ENCODE measurements at places on chromosomes 11 and 22. TPM values are rescaled to one million over a fixed set of nuclear protein-coding genes. Genes with fewer than 3 reads are reported as not detected.

Gene ADM2
- 4.4 TPM for total RNA-seq

Gene MRGPRX4
- total RNA-seq: not detected

Gene OR10S1
- total RNA-seq: not detected

DNA sequence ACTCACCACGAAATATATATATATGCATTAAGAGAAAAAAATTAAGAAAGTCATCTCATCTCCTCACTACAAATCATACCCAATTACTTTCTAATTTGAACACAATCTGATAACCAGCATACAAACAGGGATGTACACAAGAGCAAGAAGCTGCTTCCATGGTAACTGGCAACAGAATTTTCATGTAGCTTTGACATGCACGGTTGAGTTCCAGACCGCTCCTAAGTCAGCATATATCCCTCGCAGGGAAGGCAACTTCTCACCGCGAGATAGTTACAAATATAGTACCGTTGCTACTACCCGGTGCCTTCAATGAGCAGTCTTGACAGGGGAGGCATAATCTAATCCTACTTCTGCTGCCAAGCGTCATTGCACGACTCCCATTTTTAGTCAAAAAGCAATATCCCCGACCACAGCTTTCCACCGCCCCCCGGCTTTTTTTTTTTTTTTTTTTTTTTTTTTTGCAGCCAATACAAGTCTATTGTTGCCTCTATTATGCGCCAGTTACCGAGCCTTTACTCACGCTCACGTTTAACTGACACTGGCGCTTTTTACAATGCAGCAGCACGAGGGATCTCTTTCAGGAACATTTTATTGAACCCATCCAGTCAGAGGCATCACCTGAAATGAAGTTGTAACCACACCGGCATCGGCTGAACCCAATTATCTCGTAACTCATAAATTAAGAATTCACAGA is 2.2 kb downstream of the CADM1 start:
- no peak for DNase-seq

GRCh38 chr11:70034740-70035365 is 43.3 kb upstream of the ANO1 start:
- DNase-seq: peak; percentile 16

- DNase-seq: no peak
Measured at GRCh38 chr11:133386852-133387251, 145.4 kb downstream of the OPCML start.

DNA sequence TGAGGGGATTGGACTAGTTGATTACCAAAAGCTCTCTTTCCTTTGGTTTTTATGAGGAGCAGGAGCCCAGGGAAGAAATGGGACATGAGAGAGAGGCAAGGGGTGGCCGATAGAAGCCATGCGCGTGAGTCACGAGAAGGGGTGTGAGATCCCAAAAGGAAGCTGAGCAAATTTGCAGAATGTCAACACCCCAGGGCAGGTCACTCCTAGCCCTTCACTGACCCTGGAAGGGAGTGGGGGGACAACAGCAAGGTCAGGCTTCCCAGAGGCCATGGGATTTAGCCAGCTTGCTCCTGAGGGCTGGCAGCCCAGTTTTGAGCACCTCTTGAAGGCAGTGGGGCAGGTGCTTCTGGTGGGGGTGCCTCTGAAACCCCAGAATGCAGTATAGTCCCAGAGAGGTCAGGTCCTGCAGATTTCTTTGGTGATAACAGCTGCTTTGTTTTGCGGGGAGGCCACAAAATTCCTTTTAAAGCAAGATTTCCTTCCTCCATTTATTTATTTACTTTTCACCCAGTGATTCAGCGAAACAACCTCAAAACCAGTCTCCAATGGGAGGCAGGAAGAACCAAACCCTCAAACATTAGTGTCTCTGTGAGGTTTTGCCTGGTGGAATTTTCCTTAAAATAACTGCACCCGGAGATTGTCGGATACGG is 40.1 kb upstream of the TIMP3 start:
- no peak for DNase-seq

DNA sequence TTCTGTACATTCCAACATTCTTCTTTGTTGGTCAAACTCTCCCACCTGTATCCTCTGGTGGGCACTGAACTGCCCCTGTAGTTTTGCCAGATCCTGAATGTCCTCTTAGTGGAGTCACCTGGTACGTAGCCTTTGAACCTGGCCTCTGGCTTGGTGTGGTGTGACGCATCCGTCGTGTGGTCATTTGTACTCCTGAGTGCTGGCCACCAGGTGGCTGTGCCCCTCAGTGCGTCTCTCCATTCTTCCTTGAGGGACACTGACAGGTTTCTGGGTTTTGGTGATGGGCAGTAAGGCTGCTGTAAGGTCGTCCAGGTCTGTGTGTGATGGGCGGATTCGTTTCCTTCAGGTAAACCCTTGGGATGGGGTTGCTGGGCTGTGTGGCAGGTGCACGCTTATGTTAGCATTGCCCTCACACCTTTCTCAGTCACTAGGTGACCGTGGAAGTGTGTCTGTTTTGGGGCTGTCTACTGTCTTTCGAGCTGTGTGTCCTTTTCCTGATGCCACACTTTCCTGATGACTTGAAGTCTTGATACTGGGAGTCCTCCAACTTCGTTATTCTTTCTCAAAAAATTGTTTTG is 13.6 kb upstream of the RANBP1 start:
- DNase-seq: no peak

DNA sequence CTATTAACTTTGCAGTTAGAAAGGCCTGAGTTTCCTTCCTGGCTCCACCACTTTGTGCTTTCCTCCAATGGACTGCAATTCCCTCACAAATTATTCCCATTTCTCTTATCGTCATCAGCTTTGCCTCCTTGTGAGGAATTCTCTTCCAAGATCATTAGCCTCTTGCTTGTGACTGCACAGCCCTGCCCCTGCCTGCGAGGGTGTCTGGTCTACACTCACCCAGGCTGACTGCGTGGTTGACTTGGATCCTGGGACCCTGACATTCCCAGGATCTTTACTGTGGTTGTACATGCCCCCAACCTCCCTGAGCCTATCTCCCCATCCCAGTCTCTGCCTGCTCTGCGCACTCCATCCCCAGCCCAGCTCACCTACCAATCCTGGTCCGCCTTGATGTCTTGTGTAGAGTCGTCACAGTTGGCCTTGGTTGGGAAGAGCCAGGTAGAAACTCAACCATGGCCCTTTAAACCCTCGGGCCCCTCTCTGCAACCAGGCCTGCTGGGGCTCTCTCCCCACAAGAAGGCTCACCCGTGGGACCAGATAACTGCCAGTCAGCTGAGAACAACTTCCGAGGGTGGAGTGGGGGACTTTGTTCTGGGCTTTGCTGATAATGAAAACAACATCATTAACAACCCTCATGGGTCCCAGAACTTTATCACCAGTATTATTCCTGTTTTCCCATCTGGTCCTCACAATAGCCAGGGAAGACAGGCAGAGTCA is at the start of gene OR2AT4:
Gene OR2AT4, minus strand, starts transcription at position 421 of the 717 bp plus-strand sequence.
- no peak for DNase-seq

DNA sequence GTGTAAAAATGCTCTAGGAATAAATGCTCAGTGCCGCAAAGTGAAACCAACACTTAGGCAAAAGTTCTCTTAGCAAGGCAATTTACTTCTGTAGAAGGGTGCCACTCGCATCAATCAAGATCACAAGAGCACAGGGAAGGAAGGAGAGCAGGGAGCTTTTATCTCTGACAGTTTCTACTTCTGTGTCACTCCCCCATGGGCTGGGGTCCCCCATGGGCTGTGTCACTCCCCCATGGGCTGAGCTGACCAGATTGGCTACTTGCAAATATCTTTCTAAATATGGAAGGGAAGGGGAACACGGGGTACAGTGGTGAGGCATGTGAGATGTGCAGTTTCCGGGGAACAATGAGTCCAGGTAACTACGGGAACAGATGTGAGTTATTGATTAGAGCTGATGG is 397 bp downstream of the OR52N2 start:
- no peak for DNase-seq

DNA sequence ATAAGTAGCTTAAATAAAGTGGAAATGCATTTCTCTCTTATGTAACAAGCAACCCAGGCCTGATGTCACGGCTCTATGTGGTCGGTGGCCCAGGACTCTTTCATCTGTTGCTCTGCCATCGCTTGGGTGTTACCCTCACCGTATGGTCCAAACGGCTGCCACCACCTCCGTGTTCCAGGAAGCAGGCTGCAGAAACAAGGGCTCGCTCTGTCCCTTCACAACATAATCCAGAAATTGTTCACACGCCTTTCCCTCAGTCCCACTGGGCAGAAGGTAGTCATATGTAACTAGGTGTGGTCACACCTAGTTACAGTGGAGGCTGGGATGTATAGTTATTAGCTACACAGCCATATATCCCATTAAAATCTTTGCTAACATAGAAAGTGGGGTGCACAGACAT is 421.0 kb downstream of the SOX6 start:
- no peak for DNase-seq

GRCh38 chr11:8056810-8057463 is 24.1 kb upstream of the TUB start:
- no peak for DNase-seq

DNA sequence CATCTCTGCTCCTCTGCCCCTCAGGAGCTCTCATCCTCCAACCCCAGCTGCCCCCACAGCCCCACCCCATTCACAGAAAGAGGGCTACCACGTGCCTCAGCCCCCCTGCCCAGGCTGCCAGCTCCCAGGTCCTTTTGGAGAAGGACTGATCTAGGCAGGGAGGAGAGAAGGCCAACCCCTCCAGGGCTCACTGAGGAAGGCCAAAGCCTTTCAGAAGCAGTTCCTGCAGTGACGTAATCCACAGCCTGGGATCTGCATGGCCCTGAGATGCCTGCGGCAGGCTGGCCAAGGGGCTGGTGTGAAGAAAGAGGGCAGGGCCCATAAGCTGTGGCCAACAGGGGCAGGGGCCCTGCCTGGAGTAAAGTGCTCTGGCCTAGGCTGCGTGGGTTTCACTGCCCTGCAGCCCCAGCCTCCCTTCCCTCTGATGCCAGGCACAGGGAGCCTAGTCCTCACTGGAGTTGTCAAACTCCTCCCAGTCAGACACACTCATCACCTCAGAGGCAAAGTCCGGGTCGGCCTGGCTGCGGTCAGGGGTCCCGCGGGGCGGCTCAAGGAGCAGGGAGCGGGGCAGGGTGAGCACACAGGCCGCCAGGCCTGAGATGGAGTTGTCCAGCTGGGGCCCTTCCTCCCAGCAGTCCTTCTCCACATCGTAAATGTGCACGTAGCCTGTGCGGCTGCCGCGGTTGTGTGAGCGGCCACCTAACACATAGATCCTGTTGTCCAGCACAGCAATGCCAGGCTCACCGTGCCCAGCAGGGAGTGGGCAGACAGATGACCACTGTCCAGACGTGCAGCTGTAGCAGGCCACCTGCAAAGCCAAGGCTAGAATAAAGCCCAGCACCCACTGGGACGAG is 4.2 kb upstream of the SCARF2 start:
- DNase-seq: no peak

DNA sequence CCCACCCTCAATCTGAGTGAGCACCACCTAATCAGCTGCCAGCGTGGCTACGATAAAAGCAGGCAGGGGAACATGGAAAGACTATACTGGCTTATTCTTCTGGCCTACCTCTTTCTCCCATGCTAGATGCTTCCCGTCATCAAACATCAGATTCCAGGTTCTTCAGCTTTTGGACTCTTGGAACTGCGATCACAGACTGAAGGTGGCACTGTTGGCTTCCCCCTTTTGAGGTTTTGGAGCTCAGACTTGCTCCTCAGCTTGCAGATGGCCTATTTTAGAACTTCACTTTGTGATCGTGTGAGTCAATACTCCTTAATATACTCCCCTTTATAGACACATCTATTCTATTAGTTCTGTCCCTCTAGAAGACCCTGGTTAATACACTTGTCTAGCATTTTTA is 543.7 kb upstream of the RAG2 start:
- DNase-seq: no peak

DNA sequence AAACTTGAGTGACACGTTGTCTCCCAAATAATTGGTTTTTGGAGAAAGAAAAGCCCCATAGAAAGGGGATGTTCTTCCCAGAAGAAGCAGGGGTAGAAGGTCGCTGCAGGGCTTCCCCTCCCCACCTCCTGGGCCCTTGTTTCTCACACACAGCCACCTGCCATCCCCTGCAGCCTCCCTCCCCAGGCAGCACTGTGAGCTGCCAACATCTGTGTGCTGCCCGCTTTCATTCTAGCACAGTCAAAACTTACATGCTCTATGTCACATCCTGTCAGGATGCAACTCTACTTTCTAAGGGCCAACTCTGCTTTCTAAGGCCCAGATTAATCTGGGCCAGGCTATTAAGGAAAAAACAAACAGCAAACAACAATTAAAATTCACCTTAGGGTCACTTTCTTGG is 309.4 kb upstream of the ZC3H12C start:
- no peak for DNase-seq

DNA sequence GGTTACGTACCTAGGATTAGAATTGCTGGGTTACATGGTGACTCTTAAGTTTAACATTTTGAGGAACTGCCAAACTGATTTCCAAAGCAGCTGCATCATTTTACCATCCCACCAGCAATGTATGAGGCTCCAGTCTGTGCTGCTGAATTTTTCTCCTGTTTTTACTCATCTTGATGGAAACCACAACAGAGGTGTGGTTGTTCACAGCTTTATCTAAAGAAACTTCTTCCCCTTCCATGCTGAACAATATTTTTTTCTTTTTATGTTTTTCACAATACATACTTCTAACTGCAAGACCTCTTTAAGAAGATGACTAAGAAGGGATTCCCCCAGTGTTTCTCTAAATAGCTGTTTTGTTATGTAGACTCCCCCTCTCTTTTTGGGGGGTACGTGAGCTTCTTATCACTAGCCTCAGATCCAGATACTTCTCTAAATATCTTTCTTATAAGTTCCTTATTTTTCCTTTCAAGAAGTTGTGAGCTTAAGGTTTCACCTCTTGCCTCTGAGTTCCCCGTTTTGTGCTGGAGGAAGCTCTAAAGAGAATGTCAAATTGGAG is 24.0 kb downstream of the TCP11L1 start:
- DNase-seq: no peak

DNA sequence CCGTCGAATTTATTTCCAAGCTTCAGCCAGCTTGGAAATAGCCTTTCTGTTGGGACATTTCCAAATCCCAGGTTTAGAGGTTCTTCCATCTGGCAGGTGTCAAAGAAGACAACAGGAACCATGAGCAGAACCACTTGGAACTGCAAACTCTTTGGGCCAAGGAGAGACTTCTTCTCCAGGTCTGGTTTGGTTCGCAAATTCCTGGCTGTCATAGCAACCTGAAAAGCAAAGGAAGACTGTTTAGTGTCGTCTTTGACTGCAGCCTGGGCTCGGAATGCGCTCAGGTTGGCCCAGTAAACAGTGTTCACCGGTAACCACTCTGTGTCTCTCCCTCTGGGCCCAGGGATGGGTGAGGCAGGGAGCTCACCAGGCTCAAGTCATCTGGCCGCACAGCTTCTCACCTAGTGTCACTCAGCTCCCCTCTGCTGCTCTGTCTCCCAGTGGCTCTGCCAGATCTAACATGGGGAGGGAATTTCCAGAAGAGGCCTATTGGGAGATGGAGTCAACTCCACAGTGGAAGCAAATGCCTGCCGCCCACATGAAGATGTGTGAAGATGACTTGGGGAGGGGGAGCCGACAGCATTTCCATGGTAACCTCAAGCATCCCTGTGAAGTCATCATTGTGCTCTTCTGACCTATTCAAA is 11.9 kb upstream of the CLMP start:
- no peak for DNase-seq

Measured in colonic mucosa (tissue), 4 donors.